ENCODE measurements at places on chromosomes 1 and 21. TPM values are rescaled to one million over a fixed set of nuclear protein-coding genes. Genes with fewer than 3 reads are reported as not detected.

The HORMAD1 gene
- total RNA-seq = not detected

The FMN2 gene
- 6.0 TPM for total RNA-seq

The FCGR1A gene
- not detected for total RNA-seq

The UMODL1 gene
- 0.12 TPM for total RNA-seq

The ITLN1 gene
- not detected for total RNA-seq
